Purkinje cell (primary cell): ENCODE measurements at places on chromosomes 11 and 22. TPM values are rescaled to one million over a fixed set of nuclear protein-coding genes. Genes with fewer than 3 reads are reported as not detected.

Gene NUDT22
- polyA plus RNA-seq, result 8.7 and 9.8 TPM in 2 replicates

Gene RTN4RL2
- polyA plus RNA-seq, result 0.16 TPM in 1 of 2 replicates, not detected in the other

Gene SLC25A18
- polyA plus RNA-seq, result 0.15 and 0.86 TPM in 2 replicates

Gene PGA4
- polyA plus RNA-seq, result not detected in 2 replicates

Gene KCNE3
- polyA plus RNA-seq, result not detected in 2 replicates

Gene MMP7
- polyA plus RNA-seq, result not detected in 2 replicates

Gene ANO1
- polyA plus RNA-seq, result 28.8 and 38.3 TPM in 2 replicates

Gene NTM
- 204 and 320 TPM in 2 replicates for polyA plus RNA-seq

Gene THOC5
- polyA plus RNA-seq, result 5.8 and 15.3 TPM in 2 replicates

Gene SEC14L2
- polyA plus RNA-seq, result 1.5 TPM in 1 of 2 replicates, not detected in the other

Gene HOATZ
- polyA plus RNA-seq, result not detected in 2 replicates

Gene DLG2
- 393 and 404 TPM in 2 replicates for polyA plus RNA-seq

Gene EMID1
- 0.98 TPM in 1 of 2 replicates, not detected in the other for polyA plus RNA-seq

Gene RTCB
- 34.5 and 56.1 TPM in 2 replicates for polyA plus RNA-seq

Gene NRXN2
- polyA plus RNA-seq, result 1.7 and 3.1 TPM in 2 replicates

Gene LRFN4
- polyA plus RNA-seq, result 0.47 and 0.60 TPM in 2 replicates

Gene THRSP
- not detected in 2 replicates for polyA plus RNA-seq

Gene SLC29A2
- 0.52 and 0.69 TPM in 2 replicates for polyA plus RNA-seq

Gene OR5A1
- polyA plus RNA-seq, result not detected in 2 replicates

Gene CHORDC1
- polyA plus RNA-seq, result 87.1 and 98.7 TPM in 2 replicates

Gene MOV10L1
- polyA plus RNA-seq, result 1.6 and 1.9 TPM in 2 replicates

Gene OR10A2
- 0.19 and 0.46 TPM in 2 replicates for polyA plus RNA-seq

Gene CHRDL2
- not detected in 2 replicates for polyA plus RNA-seq

Gene GTSE1
- not detected in 2 replicates for polyA plus RNA-seq

Gene USP47
- polyA plus RNA-seq, result 29.7 and 33.2 TPM in 2 replicates

Gene ABCC8
- polyA plus RNA-seq, result 43.7 and 48.2 TPM in 2 replicates
